NCI-H2171 (cell line): ENCODE measurements at places on chromosomes 2 and 18.

GRCh38 chr2:177680866-177681712 lies 288.5 kb downstream of the AGPS start:
- no peak for DNase-seq

- no peak for DNase-seq
Observed at GRCh38 chr2:64311191-64311910, 142.6 kb upstream of the LGALSL start.

- DNase-seq, result peak; percentile 19
Observed at GRCh38 chr2:165697748-165698443, 96.2 kb downstream of the GALNT3 start.

DNA sequence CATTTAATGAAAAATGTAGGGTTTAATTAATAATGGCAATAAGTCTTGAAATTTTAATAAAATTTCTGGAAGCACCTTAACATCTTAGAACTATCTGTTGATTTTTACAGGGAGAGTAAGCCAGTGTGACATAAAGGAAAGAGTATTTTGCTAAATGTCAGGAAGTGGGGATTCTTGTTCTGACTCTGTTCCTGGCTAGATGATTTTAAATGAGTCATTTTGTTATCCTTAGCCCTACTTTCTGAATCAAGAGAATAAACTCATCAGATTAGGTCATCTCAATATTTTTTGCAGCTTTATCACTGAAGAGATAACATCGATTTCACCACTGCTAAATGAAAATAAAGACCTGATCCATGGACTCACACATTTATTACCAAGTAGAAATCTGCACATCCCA lies 377.5 kb upstream of the CYRIA start:
- DNase-seq, result no peak

DNA sequence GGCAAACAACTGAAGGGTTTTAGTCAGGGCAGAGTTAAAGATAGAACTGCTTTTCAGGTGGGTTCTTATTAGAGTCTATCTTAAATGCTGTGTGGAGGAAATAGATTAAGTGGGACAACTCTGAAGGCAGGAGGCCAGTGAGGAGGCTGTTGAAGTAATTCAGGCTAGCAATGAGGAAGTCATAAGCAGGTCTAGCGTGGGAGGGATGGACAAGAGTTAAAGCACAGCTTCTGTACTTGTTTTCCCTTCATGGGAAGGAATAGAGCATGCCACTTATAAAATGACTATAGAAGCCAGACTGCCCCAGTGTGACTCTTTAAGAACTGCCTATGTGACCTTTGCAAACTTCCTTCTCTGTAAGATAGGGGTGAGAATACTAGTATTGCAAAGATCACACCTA lies 202.0 kb upstream of the LRRTM1 start:
- no peak for DNase-seq

- no peak for DNase-seq
Observed at GRCh38 chr2:200705305-200706041, 106.2 kb upstream of the BZW1 start.
